Effector memory CD4-positive, alpha-beta T cell (primary cell): ENCODE measurements at places on chromosomes 1 and 21.

DNA sequence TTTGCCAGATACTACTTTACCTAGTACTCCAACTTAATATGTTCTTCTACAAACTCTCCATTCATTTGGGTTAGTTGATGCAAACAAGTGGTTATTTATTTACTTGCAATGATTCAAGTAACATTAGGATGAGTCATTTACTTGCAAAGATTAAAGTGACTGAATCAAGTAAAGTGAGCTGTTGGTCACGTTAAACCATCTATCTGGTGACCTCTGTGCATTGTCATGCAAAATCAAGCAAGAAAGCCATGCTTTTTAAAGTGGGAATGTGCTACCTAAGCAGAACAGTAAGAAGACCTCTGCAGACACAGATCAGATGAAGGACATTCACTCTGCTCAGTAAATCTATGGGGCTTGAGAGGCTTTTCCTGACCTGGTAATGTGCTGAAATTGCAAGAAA is 254.7 kb downstream of the LRRIQ3 start:
- DNase-seq: no peak

GRCh38 chr1:206892351-206892984 is 4.8 kb upstream of the IL24 start:
- no peak for DNase-seq

GRCh38 chr21:29939104-29939923 is 482 bp downstream of the GRIK1 start:
- no peak for DNase-seq

- no peak for DNase-seq
Observed at GRCh38 chr1:58844176-58844575, 60.3 kb upstream of the JUN start.

DNA sequence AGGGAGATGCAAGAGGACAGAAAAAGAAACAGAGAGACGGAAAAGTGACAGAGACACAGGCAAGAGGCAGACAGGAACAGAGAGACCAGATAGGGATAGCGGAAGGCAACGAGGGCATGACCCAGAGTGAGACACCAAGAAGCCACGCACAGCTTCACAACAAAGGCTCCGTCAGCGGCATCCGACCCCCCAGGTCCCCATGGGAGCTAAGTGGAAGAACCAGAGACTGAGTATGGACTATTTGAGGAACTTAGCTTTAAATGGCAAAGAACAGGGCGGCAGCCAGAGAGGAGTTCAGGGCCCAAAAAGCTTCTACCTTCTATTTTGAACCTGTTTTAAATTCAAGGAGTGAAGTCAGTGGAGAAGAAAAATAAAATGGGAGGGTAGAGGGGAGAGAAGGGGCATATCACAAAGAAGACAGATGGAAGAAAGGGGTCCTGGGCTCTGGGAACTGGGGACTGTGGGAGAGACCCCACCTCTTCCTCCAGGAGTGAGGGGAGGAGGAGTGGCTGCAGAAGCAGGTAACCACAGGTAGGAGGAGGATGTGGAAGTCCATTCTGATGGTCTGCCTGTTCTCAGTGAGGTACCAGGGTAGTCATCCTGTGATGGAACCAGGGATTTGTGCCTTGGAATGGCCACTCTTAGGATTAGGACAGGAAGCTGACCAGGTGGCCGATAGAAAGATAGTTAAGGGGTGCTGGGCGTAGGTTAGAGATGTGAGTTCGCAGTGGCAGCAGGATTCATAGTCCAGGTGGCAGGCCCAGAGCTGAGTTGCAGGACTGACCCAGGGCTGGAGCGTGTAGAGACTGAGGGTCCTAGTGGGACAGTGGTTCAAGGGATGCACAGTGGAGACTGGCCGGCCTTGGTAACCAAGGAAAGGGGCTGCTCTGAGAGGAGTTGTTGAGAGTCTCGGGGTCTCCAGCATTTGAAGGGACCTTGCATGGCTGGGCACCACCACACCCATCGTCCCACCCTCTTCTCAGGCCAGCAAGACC is 37.7 kb downstream of the CSMD2 start:
- DNase-seq: no peak

- peak; percentile 19 for DNase-seq
Observed at GRCh38 chr1:51518586-51519047, 449 bp downstream of the EPS15 start.

- DNase-seq: no peak
Observed at GRCh38 chr1:206693029-206693428, 8.3 kb downstream of the MAPKAPK2 start.

- DNase-seq: no peak
Observed at GRCh38 chr1:94304553-94304952, 67.2 kb upstream of the ARHGAP29 start.

GRCh38 chr1:241627453-241628259 is 12.5 kb downstream of the CHML start:
- DNase-seq: peak; percentile 17

DNA sequence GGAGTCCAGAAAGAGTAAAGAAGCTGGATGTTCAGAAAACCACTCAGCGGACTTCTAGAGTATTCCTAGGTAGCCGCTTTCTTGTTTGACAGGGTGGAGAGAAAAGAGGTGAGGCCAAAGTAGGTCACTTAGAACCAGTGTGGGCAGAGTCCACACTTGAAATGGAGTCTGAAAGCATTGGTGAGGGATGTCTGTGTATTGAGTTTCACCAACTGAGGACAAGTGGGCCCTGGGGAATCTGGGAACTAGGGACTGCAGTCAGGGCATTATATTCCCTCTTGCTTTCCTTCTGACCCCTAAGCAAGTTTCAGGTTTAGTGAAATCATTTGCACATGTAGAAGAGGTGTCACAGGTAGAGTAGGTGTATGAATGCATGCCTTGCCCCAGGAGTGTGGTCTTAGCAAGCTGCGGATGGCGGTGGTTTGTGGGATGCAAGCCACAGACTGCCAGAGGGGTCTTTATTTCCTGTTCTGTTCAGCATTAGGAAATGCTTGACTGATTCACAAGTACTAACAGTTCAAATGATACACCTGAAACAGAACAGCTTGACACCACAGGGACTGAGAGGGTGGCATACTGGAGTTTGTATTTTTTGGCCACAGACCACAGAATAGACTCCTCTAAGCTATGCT is 1.1 kb upstream of the GNG12 start:
- DNase-seq: no peak

GRCh38 chr1:9284061-9284460 is 8.6 kb upstream of the SPSB1 start:
- DNase-seq: no peak

GRCh38 chr1:175471039-175471800 is 272.2 kb downstream of the TNR start:
- no peak for DNase-seq

DNA sequence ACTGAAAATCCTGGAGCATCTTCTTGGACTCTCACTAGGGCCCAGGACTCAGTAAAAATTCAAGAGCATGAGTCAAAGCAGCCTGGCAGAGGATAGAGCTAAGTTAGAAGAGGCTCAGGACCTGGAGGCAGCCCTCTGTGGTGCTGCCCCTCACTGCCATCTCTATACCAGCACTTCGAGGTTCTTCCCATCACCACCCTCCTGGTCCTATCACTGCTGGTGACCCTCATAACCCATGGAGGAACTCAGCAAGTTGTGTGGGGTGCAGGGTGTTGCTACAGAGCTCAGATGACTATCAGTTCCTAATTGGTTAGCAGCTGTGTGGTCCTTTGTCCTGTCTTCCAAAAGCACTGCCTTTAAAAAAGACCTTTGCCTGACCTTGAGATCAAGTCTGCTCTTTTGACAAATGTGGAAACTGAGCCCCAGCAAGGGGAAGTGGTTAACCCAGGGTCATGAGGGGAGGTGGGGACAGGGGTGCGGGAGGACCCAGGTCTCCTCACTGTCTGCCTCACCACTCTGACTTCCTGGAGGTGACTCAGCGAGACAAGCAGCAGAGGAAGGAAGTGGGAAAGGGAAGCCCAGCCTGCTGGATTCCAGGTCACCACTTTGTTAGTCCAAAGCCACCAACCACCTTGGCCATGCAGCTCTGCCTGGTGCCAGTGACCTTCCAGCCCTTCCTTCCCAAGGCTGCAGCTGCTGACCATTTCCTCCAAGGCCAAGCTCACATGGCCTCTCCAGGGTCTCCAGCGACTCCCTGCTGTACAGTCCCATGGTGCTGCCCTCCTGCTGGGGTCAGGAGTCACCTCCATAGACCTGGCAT is 199.4 kb upstream of the EDN2 start:
- DNase-seq: no peak

- DNase-seq: no peak
Observed at GRCh38 chr1:232340446-232340845, 289.5 kb downstream of the SIPA1L2 start.

DNA sequence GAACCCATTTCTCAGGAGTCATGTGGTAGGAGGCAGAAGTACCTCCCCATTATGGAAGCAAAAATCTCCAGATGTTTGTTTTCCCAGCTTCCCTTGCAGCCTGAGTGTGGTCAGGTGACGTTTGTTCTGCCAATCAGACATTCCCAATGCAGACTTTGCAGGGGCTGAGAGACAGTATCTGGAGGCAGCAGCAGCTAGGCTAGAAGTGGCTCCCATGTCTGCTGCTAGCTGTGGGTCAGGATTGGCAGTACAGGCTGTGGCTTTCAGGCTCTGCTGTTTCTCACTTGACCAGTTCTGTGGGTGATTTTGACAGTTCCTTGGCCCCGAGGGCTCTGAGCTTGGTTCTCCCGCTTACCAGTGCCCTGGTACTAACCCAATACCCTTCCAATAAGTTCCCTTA is 58.6 kb upstream of the NBPF3 start:
- DNase-seq: no peak

- no peak for DNase-seq
Observed at GRCh38 chr1:200053091-200053490, 25.6 kb downstream of the NR5A2 start.

DNA sequence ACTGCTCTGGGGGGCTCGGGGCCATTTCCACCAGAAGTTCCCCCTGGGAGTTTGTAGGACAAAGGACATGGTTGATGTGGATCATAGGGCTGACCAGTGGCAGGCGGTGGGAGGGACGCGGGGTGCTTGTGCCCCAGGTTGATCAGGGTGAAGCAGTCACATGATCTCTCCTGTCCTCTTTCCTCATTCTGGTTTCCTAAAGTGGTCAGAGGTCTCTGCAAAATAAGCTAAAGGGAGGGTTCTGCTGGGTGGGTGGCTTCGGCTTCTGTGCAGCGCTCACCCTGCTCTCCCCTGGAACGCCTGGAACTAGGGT is 9.2 kb downstream of the PDXK start:
- no peak for DNase-seq

DNA sequence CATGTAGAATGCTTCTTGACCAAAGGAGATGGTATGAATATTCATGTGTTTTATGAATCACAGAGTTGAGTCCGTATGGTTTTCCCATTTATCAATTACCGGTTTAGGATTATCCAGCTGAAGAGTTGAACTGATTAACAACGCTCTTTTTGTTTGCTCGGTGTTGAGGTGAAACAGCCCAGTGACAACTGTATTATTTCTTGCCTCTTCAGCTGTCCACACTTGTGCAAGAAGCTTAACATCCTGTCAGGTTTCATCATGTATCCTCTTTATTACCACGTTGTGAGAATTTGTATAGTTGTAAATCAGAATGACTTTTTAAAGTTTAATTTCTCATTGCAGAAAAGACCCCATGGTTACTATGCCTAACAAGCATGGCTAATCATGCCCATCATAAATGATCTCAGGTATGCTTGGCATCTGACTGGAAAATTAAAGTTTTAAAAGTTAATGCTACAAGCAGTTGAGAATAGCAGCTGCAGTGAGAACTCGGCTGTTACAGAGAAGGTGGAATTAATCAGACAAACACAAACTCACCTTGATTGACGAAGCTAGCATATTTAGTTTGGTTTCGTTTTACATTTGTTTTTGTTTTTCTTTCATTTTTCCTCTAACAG is 563.2 kb upstream of the ADGRL2 start:
- no peak for DNase-seq

DNA sequence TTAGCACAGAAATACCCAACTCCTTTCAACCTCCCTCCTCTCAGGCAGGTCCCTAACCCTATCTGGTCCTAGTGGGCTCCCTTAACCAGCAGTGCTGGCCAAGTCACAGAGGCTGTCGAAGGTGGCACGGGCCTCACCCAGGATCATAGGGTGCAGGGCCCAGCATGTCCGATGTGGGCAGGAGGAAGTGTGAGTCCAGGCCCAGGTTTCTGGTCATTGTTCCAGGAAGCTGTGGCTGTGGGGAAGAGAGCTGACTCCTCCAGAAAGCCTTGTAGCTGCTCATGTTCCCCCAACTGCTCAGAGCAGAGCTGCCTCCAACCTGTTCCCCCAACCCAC is 2.4 kb downstream of the CCDC17 start:
- DNase-seq: no peak

DNA sequence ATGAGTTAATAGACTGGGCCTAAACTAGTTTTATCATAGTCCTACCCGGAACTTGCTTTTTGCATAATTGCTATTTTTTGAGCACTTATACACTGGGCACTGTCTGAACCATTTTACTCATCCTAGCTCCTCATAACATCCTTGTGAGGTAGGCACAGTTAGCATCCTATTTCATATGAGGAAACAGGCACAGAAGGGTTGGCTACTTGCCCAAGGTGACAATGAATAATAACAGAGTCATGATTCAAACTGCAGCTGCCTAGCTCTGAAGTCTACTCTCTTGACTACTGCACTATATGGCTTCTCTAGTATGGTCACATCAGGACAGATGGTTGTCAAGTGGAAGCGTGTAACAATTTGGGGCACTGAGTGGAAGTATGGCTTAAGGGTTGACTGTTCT is 18.2 kb upstream of the RC3H1 start:
- no peak for DNase-seq

- no peak for DNase-seq
Observed at GRCh38 chr1:207306603-207307002, 14.9 kb upstream of the CD55 start.

GRCh38 chr1:63307196-63307794 is 15.1 kb upstream of the FOXD3 start:
- DNase-seq: no peak

GRCh38 chr1:55352080-55352810 is 137.1 kb upstream of the USP24 start:
- DNase-seq: no peak

GRCh38 chr1:1306070-1306660 is 1.6 kb downstream of the ACAP3 start:
- no peak for DNase-seq

GRCh38 chr1:162283657-162284056 is 93.0 kb downstream of the SPATA46 start:
- DNase-seq: no peak

- no peak for DNase-seq
Observed at GRCh38 chr1:64080941-64081562, 122.4 kb upstream of the UBE2U start.

DNA sequence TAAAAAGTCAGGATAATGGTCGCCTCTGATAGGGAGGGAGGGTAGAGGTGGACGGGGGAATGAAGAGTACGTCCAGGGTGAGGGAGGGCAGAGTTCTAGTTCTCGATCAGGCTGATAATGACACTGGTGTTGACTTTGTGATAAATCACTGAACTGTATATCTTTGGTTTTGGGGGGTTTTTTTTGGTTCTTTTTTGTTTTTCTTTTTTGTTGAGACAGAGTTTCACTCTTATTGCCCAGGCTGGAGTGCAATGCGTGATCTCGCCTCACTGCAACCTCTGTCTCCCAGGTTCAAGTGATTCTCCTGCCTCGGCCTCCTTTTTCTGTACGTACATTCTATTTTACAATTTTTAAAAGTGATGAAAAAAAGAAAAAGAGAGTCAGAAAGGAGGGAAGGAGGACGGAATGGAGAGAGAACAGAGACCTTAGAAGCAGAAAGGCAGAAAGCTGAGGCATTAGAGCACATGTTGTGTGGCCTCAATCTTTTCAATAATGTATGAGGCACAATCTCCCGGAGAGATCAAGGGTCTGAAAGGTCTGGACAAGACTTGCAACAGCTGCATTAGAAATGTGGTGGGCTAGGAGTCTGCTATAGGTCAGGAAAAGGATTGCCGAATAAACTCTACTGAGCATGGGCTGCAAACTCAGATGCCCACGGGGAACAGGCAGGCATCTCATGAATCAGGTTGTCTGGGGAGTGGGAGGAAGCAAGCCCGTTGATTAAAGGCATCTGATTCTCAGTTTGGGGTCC is 174.8 kb downstream of the TOMM20 start:
- DNase-seq: no peak
